Liver (tissue), 10 donors: ENCODE measurements at places on chromosomes 4 and X. TPM values are rescaled to one million over a fixed set of nuclear protein-coding genes. Genes with fewer than 3 reads are reported as not detected.

Gene NDST3
- 2.1 TPM for total RNA-seq

- DNase-seq: no peak
- no peak overlapping the region for H3K4me3 ChIP-seq
- H3K27ac ChIP-seq: no peak overlapping the region
- no peaks in the 10 kb centered on the region for H3K36me3 ChIP-seq
- H3K4me1 ChIP-seq: no peaks in the 10 kb centered on the region
Observed at GRCh38 chr4:128228845-128229795, 58.5 kb downstream of the PGRMC2 start.

DNA sequence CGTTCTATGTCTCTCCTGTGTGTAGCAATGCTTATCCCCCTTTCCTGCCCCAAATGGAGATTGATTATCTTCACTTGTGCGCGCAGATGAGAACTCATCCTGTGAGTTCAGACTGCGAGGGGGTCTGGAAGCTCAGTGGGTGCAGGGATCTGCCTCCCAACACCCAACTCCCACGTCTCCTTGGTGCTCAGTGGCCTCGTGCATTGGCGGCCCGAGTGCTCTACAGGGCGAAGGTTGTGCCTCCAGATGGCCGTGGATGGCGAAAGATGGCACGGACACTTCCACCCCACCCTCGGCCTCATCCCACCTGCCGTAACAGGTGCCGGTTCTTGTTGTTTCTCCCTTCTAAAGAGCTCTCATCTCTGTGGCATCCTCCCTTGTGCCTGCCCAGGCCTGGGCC lies 45.1 kb upstream of the SORCS2 start:
- no peak overlapping the region for H3K27ac ChIP-seq
- DNase-seq: no peak
- no peaks in the 10 kb centered on the region for H3K27me3 ChIP-seq
- no peaks in the 10 kb centered on the region for H3K4me1 ChIP-seq
- H3K4me3 ChIP-seq: no peak overlapping the region

DNA sequence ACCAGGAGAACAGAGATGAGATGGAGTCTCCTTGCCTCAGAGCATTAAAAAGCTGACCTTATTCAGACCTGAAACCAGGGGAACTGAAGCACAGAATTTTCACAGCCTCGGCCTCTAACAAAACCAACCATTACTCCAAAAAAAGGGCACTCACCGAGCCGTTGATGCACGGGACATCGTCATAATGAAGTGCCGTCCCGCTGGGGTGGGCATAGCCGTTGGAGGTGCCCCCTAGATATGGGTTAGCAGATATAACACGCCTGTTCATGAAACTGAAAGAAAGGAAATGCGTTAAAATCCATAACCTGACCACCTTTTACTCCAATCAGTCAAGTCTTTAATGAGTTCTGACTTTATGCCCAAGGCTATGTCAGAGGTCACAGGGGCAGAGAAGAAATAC lies 153.6 kb downstream of the AFAP1 start:
- H3K27me3 ChIP-seq: no peaks in the 10 kb centered on the region
- no peak for DNase-seq
- no peaks in the 10 kb centered on the region for H3K36me3 ChIP-seq
- H3K27ac ChIP-seq: no peak overlapping the region
- H3K4me3 ChIP-seq: no peak overlapping the region
- no peaks in the 10 kb centered on the region for H3K4me1 ChIP-seq

Gene HEPH
- 2.4 TPM for total RNA-seq

DNA sequence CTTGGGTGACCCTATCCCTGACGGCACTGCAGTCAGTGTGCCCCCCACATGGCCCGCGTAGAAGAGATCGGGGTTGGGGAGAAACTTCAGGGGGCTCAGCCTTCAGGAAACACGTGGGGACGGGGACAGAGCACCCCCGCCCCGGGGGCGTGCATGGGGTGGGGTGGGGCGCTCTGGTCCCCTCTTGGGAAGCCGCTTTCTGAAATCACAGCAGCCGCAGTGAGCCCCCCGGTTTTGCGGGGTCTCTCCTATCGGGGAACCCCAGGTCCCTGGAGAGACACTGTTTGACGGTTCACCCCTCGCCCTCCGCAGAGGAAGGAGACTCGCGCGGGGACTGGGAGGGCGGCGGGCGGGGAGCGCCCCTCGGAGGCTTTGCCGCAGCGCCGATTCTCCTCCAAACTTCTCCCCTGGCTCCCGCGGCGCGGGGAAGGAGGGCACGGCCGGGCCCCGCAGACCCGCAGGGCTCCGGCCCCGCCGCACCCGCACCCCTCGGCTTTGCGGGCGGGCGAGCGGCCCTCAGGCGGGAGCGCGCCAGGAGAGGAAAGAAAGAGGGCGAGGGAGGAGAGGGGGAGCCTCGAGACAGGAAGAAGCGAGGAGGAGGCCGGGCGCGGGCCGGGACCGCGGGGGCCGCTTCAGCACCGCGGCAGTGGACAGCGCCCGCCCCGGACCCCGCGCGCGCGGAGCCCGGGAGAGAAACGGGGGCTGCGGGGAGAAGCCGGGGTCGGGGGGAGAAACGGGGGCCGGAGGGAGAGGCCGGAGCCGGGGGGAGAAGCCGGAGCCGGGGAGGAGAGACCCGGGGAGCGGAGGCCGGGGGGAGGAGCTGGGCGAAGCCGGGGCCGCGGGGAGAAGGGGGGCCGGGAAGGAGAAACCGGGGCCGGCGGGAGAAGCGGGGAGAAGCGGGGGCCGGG lies 612 bp downstream of the CPLX1 start:
- H3K27me3 ChIP-seq: no peaks in the 10 kb centered on the region
- DNase-seq: no peak
- peak overlapping the region; percentile 65 for H3K4me3 ChIP-seq
- H3K4me1 ChIP-seq: peaks cover 2% of the 10 kb centered on the region
- H3K27ac ChIP-seq: no peak overlapping the region
- no peaks in the 10 kb centered on the region for H3K36me3 ChIP-seq

DNA sequence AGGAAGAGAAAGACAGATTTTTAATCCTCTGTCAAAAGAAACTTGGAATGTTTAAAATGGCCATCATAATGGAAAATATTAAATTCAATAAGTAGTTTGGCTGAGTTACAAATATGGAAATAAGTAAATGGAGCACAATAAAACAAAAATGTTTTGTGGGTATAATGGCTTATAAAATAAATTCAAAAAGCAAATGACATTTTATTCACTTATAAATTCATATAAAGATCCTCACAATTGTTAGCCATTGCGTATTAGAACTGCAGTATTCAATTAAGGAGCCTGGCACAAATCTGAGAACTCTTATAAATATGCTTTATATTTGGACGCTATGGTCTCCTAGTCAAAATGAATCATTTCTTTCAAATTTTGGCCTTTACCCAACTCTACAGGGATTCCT lies 339.0 kb upstream of the PABPC4L start:
- H3K4me1 ChIP-seq: no peaks in the 10 kb centered on the region
- H3K27ac ChIP-seq: no peak overlapping the region
- H3K36me3 ChIP-seq: no peaks in the 10 kb centered on the region
- no peak for DNase-seq

DNA sequence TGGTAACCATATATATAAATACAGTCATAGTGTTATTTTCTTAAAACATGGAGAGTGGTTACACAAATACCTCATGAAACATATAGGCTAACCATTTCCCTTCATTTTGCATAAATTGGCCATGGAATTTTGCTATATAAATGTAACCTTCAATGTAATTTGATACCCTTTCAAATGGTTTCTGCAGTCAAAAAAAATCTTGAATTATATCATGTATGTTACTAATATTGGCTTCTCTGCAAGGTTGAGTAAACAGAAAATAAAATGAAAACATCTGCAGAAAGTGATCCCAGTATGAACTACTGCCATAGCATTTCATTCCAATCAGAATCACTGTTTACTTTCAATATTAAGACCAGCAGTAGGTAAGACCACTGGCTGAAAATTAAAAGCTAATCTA lies 1165.9 kb upstream of the TENM3 start:
- no peaks in the 10 kb centered on the region for H3K27me3 ChIP-seq
- H3K27ac ChIP-seq: no peak overlapping the region
- H3K36me3 ChIP-seq: no peaks in the 10 kb centered on the region
- H3K4me1 ChIP-seq: no peaks in the 10 kb centered on the region
- no peak overlapping the region for H3K4me3 ChIP-seq

Gene KLHL34
- 0.14 TPM for total RNA-seq

Gene NPY5R
- 0.28 TPM for total RNA-seq
